ENCODE measurements at places on chromosomes 4 and X.

DNA sequence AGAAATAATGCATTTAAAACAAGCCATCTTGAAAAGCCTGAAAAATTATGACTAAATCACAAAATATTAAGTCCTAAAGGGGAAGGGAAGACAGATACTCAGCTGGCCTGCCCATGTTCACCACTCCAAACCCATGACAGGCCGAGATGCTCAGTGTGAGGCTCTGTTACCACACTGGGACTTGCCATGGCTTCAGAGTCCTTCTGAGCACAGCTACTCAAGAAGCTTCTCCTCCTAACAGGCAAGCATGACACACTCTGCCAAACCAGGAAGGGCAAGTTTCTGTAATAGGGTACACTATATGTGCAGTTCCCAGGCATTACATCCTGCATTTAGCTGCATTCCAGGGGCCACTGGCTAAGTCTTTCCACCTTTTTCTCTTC is 34.0 kb upstream of the CYBB start:
- DNase-seq: no peak

- no peak for DNase-seq
Observed at GRCh38 chr4:37967736-37968135, 7.5 kb downstream of the PTTG2 start.

DNA sequence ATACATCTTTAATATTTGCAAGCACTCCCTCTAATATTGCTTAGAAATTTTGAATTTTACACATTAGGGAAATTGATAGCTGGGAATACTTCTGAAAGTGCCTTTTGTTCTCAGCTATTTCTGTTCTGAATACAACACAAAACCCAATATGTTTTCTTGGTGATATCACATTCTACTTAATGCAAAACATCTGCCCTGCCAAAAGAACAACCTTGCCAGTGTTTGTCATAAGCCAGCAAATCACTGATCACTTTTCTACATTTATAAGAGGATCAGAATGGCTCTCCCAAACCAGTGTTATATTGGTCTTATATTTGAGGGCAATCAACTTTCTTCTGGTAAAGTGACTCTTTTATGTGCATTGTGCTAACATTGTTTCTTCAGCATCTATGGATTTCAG is 126.8 kb upstream of the APOOL start:
- no peak for DNase-seq

DNA sequence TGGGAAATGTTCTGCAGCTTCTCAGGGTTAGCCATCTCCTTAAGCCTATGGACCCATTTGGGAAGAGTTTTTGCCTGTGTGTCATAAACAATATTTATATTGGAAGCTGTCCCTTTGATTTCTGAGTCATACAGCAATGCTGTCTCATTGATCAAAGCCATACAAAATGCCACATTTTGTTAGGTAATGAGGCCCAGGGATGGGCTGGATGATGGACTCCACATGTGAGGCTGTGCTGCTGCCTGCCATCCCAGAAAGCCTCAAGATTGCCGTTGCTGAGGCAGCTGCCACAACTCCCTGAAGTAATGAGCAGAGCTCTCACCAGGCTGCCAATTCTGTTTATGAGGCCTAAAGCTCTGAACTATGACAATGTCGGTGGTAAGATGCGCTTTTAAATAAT is 12.2 kb upstream of the GJB1 start:
- DNase-seq: no peak

- no peak for DNase-seq
Observed at GRCh38 chrX:32868524-32868895, 342.8 kb downstream of the DMD start.

Measured in SJCRH30 (cell line).